HS-27A (cell line): ENCODE measurements at places on chromosomes 13 and 19.

DNA sequence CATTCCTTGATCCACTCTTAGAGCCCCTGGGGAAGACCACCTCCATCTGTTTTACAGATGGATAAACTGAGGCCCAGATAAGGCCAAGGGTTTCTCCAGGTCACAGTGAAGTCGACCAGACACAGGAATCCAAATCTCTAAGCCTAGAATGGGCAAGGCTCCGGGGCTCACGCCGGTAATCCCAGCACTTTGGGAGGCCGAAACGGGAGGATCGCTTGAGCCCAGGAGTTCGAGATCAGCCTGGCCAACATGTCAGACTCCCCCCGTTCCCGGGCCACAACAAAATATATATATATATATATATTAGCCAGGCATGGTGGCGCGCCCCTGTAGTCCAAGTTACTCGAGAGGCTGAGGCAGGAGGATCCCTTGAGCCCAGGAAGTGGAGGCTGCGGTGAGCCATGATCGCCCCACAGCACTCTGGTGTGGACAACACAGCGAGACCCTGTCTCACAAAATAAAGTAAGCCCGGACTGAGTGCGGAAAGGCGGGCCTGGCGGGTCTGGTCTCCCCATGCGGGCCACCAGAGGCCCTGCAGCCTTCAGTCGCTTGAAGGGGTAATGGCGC, 615 bp upstream of the RPL13A start:
- no peak for DNase-seq

DNA sequence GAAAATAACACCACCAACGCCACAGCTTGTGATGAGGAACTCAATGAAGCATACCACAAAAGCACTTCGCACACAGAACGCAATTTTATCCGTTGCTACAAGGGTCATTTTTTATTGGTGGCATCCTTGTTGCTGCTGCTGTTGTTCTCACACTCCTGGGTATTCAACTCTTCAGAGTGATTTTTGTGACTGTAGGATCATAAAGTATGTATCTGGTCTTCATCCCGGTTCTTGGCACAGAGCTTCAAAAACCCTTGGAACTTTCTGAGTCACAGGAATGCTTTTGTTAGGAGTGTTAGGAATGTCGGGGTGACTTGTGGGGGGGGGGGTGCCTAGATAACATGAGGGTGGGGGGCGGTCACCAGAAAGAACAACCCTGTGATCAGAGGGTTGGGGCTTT, 108.4 kb downstream of the ZNF557 start:
- DNase-seq: no peak

- DNase-seq: no peak
These were observed 5.4 kb upstream of the IGSF23 start for GRCh38 chr19:44607917-44608316.

- DNase-seq: no peak
These were observed 80.7 kb upstream of the WASF3 start for GRCh38 chr13:26476782-26477142.

GRCh38 chr19:18659281-18660050, 22.6 kb downstream of the KLHL26 start:
- no peak for DNase-seq

GRCh38 chr13:110788778-110789177, 75.3 kb downstream of the ING1 start:
- DNase-seq: no peak

- no peak for DNase-seq
These were observed 92.3 kb downstream of the TNFSF13B start for GRCh38 chr13:108361769-108362168.

DNA sequence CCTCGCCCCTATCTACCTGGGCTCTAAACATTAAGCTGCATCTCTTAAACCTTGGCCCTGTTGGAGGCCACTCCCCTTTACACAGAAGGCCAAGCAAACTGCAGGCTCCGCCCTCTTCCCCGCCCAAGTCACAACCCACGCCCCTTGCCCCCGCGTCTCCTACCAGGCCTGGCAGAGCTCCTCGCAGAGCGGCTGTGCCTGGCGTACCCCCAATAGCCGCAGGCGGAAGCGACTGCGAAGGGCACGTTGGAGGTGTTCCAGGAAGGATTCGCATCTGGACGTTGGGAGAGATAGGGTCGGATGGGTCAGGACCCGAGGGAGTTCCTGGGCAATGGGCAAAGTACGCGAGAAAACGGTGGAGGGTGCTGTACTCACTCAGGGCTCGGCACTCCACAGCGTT, 5.9 kb downstream of the RTBDN start:
- no peak for DNase-seq

GRCh38 chr19:13840305-13841085, 36.4 kb upstream of the NANOS3 start:
- no peak for DNase-seq

GRCh38 chr19:40486017-40486416, 19.2 kb downstream of the SPTBN4 start:
- no peak for DNase-seq

DNA sequence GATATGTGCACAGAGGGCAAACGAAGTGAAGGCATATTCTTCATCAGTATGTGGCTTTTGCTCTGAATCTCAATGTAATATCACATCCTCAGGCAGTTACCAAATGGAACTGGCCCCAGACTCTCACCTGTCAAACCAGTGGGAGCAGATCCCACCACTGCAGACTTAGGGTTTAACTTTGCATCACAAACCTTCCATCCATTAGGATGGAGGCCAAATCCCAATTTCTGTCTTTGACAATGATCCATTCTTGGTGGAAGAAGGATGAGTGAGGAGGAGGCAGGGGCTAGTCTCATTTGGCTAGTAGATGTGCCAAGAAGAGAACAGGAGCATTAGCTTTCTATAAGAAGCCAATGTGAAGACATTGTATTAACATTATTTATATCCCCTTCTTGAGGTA, 413.5 kb upstream of the SPRY2 start:
- no peak for DNase-seq

DNA sequence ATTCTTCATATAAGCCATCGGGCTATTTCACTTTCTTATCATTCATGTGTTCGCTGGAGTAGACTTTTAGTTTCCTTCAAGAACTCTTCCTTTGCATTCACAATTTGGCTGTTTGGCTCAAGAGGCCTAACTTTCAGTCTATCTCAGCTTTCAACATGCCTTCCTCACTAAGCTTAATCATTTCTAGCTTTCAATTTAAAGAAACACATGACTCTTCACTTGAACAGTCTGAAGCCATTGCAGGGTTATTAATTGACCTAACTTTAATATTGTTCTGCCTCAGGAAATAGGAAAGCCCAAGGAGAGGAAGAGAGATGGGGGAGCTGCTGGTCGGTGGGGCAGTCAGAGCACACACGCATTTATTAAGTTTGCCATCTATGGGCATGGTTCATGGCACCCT, 158.1 kb downstream of the SUCLA2 start:
- DNase-seq: no peak

- DNase-seq: no peak
These were observed 12.2 kb downstream of the WIZ start for GRCh38 chr19:15437355-15438123.

GRCh38 chr19:5132206-5132560, 163.3 kb downstream of the KDM4B start:
- no peak for DNase-seq

- DNase-seq: no peak
These were observed 77.4 kb downstream of the DOCK9 start for GRCh38 chr13:98900442-98900841.

GRCh38 chr13:51861723-51862300, at the start of gene CCDC70:
Gene CCDC70, plus strand, starts transcription at chr13:51861969. Its CDS starts 3,443 bp downstream, at chr13:51865412.
- no peak for DNase-seq

- DNase-seq: no peak
These were observed 48.1 kb downstream of the ZNF93 start for GRCh38 chr19:19948800-19949199.

DNA sequence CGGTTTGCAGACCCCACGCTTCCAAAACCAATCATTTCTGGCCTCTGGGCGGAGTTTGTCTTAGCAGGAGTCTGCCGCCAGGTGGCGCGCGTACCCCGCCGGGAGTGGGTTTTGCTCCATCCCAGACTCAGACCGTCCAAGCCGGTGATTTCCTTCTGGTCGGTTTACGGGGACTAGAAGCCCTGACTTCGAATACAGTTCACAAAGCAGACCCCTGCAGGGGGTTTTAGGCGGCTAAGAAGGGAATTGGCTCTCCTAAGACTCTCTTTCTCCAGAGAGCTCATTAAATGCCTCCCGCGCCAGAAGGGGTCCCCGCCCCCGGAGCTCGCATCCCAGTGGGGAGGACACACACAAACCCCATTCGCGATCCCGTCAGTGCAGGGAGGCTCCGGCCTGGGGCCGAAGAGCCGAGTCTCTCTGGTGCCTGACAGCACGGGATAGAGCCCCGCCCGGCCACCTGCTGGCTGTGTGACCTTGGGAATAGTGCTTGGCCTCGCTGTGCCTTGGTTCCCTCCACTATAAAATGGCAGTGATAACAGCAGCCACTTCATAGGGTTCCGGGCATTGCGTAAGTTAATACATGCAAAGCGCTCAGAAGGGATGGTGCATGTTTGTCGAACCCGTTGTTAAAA, 8.6 kb upstream of the NUP62 start:
- DNase-seq: peak; percentile 41
